Stimulated activated CD8-positive, alpha-beta memory T cell treated with anti-CD3 and anti-CD28 coated beads, Interleukin-7, amount 100 ng/mL, for 24 hours (primary cell): ENCODE measurements at places on chromosomes 12 and 14.

DNA sequence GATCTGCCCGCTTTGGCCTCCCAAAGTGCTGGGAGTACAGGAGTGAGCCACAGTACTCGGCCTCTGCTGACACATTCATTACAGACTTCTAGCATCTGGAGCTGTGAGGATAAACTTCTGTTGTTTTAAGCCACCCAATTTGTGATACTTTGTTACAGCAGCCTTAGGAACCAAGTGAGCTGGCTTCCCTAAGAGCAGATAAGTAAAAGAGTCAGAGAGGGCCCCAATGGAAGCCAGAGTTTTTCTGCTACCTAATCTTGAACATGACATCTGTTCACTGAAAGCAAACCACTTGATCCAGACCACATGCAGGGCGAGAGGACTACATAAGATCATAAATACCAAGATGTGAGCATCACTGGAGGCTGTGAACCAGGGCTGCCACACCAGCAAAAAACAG is 3.7 kb upstream of the MAPKAPK5 start:
- DNase-seq: no peak

DNA sequence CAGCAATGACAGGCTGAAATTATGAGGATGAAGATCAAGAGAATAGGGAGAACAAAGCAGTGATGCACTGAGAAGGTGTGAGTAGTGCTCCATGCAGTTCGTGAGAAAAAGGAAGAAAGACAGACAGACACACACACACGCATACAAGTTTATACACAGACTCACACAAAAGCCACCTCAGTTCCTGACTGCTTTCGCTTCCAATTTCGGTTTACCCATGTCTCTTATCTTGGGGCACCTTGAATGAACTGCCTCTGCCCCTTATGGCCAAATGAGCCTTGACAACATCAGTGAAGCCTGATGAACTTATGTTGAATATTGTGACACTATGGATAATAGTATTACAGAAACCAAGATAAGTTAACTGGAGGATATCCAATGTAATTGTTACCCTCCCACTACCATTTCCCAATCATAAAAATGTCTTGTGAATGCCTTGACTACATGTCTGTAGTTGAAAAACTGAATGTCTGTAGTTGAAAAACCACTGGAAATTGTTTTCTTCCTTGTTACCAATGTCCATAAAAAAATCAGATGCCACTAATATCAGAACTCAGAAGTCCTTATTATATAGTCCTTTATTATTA is 380.4 kb upstream of the DDHD1 start:
- no peak for DNase-seq

- no peak for DNase-seq
These were observed 30.6 kb downstream of the ATG14 start for GRCh38 chr14:55381040-55381439.

DNA sequence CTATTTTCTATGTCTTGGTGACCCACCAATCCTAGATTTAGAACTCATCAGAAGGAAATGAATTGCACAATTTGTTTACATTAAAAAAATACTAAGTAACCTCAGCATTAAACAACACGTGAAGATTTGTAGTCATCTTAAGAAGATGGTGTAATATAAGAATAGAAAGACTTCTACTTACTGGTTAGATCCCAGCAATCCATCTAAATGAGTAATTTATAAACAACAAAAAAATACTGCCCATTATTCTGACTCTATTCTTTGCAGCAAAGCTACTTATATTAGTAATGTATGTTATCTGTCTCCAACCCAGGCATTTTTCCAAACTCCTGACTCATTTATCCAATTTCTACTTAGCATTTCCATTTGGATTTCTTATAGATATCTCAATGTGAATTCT is 67.8 kb downstream of the CD163L1 start:
- no peak for DNase-seq

DNA sequence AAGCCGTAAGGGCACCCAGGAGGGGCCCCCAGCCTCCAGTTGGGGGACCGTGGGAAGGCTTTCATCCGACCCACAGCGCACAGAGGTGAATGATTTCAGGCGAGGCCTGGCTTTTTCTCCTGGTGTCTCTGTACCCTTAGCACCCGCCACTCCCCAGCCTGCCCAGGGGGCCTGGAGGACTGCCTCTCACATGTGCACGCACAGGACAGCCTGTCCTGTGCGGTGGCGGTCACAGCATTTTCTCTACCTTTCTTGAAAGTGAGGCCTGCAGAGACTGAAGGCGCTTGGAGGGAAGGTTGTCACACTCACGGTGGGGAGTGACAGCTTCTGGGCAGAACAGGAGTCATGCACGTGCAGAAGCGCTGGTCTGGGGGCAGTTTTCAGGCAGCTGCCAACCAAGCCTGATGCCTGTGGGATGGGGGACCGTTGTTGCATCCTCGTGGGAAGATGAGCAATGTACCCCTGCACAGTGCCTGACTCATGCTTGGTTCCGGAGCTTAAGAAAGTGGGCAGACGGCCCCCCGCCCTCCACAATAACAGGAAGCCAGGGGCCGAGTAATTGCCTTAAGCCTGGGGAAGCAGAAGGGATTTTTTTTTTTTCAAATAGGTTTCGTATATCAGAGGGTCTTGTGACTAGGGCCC is 148.1 kb downstream of the TSPAN9 start:
- DNase-seq: no peak

DNA sequence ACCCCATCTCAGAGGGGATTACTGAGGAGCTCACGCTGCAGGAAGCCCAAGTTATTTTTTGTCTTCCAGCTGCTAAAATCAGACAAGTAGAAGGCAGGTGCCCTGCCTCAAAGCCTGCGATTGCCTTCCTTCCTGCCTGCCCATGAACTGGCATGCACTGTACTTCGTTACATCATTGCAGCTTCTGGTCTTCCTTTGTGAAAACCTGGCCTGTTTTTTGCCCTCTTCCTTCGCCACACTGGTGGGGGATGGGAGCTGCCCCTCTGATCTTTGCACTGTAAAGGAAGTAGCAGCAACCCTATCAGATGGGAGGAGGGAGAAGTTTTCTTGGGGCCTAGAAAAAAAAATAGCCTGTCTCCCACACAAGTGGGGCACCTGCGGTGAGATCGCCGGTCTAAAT is 1098.7 kb downstream of the BCL11B start:
- DNase-seq: no peak

GRCh38 chr12:70854881-70855568 is 65.5 kb downstream of the PTPRR start:
- DNase-seq: no peak

DNA sequence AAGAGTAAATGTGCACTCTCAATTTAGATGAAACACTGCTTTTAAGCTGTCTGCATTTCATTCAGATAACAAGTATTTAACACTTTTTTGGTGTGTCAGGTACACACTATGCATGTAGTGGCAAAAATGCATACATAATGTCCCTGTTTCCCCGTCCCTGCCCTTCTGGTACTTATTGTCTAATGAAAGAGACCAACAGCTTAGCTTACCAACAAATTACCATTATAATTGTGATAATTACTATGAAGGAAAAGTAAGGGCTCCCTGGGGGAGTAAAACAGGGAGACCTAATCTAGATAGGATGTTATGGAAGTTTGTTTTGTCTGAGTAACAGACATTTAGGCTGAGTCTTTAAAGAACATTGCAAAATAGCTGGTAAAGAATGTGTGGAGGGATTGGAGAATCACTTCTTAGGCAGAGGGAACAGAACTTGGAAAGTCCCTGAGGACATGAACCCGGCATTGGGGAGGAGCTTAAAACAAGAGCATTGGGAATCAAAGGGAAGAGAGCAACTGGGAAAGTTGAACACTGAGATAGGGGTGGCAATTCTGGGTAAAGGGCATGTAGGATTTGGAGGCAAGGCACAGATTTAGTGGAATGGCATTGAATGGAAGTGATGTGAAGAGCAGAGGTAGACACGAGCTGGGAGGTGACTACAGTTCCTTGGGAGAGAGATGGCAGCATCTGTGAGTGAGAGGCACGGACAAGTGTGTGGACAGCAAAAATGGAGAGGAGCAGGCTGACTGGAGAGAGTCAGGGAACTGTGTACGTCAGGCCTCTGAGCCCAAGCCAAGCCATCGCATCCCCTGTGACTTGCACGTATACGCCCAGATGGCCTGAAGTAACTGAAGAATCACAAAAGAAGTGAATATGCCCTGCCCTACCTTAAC is 181.6 kb downstream of the GRIP1 start:
- DNase-seq: no peak

DNA sequence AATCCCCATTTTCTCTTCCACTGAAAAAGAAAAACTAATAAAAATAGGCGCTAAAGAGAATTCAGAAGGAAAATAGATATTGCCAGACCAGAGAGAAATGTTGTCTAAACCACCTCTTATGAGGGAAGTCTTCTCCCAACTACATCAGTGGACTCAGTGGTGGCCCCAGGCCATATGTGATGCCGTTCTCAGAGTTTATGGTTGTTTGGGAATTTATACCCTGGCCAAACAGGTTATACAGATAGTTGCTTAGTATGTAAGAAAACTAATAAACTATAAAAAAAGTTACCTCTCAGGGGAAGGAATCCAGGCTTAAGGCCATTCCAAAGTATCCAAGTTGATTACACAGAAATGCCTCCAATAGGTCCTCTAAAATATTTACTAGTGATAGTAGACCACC is 103.4 kb upstream of the RBM19 start:
- DNase-seq: no peak
